Neural crest cell (in vitro differentiated cells): ENCODE measurements at places on chromosomes 2 and 18.

GRCh38 chr2:221513232-221513631 lies 58.9 kb downstream of the EPHA4 start:
- DNase-seq, result no peak

- no peak for DNase-seq
These were observed 34.5 kb downstream of the PCBP1 start for GRCh38 chr2:70121627-70122372.

DNA sequence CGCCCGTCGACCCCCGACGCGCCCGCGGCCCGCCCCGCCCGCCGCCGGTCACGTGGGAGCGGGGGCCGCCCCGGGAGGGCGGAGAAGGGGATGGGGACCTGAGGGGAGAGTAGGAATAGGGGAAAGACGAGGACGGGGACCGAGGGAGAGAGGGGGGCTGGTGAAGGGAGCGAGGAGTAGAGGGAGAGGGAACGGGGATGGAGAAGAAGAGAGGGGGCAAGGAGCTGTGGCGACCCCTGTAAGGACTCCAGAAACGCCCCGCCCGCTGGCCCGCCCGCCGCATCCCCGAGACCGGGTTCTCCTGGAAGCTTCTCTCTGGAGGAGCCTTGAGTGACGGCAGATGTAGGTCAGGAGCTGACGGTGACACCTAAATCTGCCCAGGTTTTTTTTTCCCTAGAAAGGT lies 615 bp downstream of the ADNP2 start:
- peak; percentile 36 for DNase-seq

GRCh38 chr2:236932831-236933361 lies 152.8 kb upstream of the COPS8 start:
- DNase-seq, result no peak

GRCh38 chr2:176056406-176056805 lies 27.4 kb downstream of the EVX2 start:
- DNase-seq, result no peak

DNA sequence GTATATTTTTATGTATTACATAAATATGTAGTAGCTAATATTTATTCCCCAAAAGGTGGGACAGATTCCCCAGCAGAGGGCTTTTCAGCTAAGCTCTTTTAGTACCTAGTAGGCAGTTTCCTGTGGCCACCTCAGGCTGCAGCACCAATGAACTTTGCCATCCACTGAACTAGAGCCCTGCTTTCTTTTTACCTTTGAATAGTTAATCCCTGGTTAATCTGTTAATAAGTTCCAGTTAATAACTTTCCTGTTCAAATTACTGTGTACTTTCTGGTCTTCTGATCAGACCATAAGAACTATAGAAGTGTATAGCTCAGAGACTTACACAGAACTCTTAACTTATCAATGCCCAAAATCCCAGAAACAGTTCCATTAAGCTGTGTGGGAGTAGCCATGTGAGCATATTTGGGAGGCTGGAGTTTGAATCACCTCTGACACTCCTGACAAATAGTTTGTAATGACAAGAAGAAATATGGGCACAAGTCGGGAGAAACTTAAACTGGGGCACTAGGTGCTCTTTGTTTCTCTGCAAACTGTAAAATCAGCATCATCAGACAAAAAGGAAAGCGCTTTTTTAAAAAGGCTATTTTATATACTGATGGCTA lies 40.0 kb downstream of the ASXL2 start:
- DNase-seq, result no peak

DNA sequence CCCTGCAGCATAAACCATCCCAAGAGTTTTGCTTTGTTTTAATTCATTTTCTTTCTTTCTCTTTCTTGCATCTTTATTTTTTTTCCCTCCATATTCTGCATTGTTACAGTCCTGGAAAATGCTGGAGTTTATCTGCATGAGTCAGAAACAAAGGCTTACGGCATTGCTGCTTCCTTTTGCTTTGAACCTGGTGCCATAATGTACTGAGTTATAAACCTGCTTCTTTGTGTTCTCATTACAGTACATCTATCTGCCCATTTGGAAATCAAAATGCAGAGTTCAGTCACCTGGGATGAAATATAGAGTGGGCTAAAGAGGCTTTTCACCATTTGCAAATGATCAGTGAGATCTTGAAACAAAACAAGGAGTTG lies 1009.2 kb upstream of the FANCL start:
- DNase-seq, result no peak

- DNase-seq, result no peak
These were observed 28.2 kb upstream of the ITGAV start for GRCh38 chr2:186561467-186562208.

DNA sequence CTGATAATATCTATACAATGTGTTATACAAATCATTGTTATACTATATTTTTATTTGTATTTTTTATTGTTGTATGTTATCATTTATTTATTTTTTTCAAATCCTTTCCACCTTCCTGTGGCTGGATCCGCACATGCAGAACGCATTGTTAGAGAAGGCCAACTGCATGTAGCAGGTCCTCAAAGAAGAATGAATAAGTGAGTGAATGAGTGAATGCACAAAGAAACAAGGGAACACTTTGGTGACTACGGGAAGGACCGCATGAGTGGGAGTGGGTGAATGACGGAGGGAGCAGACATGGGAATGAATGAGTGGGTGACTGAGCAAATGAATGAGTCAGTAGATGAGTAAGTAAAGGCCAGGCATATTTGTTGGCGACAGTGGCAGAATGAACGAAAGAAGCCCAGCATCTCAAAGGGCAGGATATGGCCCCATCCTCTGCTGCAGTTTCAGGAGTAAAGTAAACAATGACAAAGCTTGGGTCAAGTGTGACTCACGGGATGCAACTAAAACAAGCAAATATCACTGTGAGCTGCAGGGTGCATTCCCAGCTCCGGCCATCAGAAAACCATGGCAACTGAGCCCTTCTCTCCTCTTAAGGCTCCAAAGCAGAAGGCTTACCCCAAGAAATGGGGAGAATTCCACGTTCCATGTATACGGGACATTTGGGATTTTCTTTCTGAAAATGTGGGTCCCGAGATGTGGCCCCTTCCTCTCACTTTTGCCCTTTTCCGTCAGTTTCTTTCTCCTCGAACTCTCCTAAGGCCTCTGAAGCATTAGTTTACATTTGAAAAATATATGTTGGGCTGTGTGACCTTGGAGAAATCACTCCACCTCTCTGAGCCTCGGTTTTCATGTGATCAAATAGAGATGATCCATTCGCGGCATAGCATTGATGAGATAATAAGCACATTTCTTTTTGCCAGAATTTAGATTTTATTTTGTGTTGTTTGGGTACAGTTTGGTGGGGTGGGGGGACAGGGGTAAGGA lies 24.5 kb downstream of the KCNF1 start:
- DNase-seq, result no peak
